ENCODE measurements at places on chromosomes 11 and 22.

GRCh38 chr22:39721206-39722031, 150.9 kb downstream of the CACNA1I start:
- DNase-seq, result no peak

- peak; percentile 30 for DNase-seq
Measured at GRCh38 chr11:48001438-48002021, 21.2 kb downstream of the PTPRJ start.

GRCh38 chr11:2933375-2934020, 4.3 kb upstream of the PHLDA2 start:
- DNase-seq, result peak; percentile 88

- peak; percentile 46 for DNase-seq
Measured at GRCh38 chr22:17734187-17734586, 40.1 kb downstream of the BID start.

- DNase-seq, result no peak
Measured at GRCh38 chr11:32829157-32829679, 509 bp upstream of the PRRG4 start.

DNA sequence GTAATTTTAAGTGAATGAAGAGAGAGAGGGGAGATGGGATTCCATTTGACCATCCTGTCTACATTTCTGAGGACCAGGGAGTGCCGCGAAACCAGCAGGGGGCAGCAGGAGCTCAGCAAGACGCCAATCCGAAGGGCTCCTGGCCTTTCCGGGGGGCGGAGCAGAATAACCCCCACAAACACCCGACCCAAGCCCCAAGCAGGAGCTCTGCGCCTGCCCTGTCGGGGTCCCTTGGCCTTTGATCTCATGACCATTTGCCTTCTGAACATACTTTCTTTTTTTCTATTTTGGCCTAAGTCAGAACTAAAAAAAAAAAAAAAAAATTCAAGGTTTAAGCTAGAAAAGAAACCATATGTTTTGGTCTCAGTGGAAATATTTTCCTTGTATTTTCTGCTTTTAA, 21.9 kb upstream of the SCN2B start:
- peak; percentile 87 for DNase-seq

GRCh38 chr22:17095538-17095937, 10.7 kb downstream of the IL17RA start:
- peak; percentile 12 for DNase-seq

DNA sequence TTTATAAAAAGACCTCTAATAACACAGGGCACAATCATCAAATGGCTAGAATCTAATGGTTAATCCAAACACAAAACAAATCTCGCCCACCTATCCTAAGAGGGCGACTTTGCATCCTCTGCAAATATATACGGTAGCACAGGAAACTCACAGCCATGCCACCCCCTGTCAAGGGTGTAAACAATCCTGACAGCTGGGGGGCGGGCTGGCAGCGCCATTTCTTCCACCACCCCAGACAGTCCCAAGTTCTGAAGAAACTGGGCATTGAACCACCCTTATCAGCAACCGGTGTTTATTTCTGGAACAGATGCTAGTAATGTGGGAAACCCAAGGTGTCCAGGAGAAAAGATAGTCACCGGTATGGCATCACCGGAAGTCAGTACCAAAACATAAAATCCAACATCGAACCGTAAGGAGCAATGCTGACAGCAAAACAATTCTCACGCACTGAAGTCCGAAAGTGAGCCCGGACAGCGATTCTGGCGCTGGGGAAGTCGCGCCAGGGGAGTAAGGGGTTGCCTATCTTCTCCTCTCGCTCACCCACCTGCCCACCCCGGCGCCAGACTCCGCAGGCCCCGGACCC, 825 bp downstream of the FBXO3 start:
- peak; percentile 32 for DNase-seq

DNA sequence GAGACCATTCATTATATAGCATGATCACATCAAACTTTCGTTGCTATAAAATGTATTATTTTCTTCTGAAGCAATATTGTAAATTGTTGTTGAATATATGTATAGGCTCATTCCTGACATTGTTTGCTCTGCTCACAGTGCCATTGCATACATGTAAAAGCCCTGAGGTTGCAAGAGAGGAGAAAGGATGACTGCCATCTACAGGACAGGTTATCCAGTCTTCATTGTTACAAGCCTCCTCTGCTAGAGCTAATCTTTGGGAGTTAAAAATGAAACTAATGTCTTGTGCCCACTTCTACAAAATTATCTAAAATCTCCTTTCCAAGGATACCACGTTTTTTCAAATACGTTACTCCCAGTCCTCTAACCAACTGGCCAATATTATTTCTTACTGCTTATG, 16.4 kb upstream of the OR5AL1 start:
- no peak for DNase-seq

GRCh38 chr11:45935349-45936064, 13.1 kb downstream of the LARGE2 start:
- no peak for DNase-seq

DNA sequence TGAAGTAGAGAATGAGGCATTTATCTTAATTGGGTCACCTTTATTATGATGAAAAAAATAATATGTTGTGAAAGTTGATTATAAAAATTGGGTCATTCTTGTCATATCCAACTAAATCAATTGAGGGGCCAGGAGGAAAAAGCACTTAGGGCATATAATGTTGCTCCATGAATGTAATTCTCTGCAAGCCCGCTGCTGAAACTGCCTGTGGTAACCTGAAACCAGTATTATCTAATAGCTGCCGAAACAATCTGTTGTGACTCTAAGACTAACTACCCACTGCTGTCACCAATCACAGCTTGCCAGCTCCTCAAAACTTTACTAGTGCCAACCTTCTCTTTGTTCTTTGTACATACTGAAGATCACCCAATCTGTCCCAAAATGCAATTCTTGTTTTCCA, 115.8 kb downstream of the ATG16L2 start:
- no peak for DNase-seq

DNA sequence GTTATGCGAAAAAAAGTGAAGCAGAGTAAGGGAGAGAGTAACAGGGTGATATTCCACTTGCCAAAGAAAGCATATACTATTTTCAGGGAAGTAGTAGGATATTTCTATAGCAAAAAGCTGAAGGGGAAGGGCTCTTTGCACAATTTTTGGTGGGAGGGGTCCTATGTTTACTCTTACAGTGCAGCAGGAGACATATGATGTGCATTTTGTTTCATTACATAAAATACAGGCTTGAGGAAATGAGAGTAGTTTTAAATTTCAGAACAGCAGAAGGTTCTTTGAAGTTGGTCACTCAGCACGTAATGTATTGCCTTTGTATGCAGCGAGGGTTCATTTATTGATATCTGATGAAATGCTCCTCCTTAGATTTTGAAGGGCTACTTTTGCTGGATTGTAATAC, 3.1 kb upstream of the PIK3IP1 start:
- no peak for DNase-seq

GRCh38 chr11:134346101-134346975, 14.6 kb downstream of the GLB1L2 start:
- DNase-seq, result no peak

- no peak for DNase-seq
Measured at GRCh38 chr11:83785942-83786341, 499.8 kb upstream of the CCDC90B start.

GRCh38 chr11:115159207-115159606, 345.0 kb downstream of the CADM1 start:
- DNase-seq, result no peak

DNA sequence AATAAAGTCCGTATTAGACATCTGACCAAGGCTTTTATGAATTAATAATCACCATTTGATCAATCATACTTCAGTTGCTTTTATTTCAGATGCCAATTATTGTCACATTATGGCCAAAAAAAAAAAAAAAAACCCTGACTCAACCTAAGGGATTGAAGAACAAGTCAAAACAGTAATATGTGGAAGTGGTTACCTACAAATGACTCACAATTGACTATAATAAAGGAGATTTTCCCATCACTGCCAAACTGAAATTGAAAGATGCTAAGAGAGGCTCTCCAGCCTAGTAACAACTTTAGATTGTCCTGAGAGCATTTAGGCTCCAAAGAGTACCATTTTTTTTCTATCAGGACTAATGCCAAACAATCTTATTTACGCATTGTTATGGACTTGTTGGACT, 35.2 kb downstream of the SOX6 start:
- DNase-seq, result no peak

- peak; percentile 73 for DNase-seq
Measured at GRCh38 chr11:554428-555226, 5.9 kb downstream of the LMNTD2 start.

DNA sequence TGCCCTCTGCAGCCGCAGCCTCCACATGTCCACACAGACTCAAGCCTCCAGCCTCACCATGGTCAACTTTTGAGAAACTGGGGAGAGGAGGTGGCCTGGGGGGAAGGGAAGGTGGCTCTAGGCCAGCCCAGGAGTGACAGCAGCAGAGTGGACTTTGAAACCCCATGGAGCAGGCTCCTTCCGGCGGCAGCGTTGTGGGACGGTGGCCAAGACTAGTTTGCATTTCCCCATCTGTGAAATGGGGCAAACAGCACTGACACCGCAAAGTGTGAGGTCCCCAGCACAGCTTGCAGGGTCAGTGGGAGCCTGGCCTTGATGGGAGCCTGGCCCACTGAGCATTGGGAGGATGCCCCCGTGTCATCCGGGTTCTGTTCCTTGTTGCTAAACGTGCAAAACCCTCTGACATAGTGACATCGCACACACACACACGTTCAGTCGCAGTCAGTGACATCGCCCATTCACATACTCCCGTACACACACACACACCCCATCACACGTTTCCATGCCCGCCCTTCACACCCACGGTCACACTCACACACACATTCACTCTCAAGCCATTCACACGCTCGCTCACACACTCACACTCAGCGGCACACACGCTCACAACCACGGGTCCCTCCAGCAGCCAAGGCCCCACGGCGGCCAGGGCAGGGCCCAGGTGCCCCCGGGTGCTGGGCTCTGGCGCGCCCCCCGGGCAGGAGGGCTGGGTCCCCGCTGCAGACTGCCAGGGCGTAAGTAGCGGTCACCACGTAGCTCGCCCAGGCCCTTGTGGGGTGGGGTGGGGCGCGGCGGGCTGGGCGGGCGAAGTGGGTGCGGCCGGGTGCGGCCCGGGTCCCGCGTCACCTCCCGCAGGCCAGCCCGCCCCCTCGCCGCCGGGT, 585 bp downstream of the CYB5R3 start:
- DNase-seq, result peak; percentile 20

GRCh38 chr11:27720277-27720830, 20.1 kb upstream of the BDNF start:
- peak; percentile 64 for DNase-seq

- peak; percentile 79 for DNase-seq
Measured at GRCh38 chr11:79076526-79077115, 364.2 kb downstream of the TENM4 start.

DNA sequence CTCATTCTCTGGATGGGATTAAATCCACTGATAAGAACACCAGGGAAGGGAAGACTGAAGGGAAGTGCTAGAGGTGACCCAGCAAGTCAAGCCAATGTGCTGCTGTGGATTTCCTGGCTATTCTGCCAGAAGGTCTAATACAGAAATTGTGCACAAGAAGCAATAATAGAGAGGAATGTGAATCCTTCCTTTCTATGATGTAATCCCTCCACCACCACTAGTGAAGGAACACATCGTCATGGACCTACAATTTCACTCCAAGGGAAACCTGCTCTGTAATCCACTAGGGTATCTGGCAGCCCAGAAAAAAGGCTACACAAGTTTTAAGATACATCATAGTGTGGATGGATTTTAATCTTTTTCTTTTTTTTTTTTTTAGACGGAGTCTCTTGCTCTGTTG, 17.4 kb downstream of the LARGE2 start:
- peak; percentile 45 for DNase-seq

GRCh38 chr11:112096194-112096593, 9.5 kb downstream of the SDHD start:
- no peak for DNase-seq

GRCh38 chr11:123381817-123382554, 48.1 kb upstream of the GRAMD1B start:
- DNase-seq, result no peak

GRCh38 chr11:75191330-75191717, 40.4 kb downstream of the SLCO2B1 start:
- no peak for DNase-seq

DNA sequence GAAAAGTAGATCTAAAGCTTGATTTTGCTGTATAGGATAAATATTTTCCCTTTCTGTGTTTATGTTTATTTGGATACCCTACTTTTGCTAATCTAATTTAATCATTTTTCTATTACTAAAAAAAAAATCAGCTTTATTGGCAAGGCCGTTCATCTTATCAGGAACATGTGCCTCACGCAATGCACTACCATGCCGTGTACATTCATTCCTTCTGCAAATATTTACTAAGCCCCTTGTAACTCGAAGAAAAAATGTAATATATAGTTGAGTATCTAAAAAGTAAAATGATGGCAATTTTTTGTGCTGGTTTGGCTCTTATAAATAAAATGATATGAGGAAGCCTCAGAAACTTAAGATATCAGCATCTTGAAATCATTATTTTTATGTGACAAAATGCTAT, 8.9 kb downstream of the UVRAG start:
- DNase-seq, result no peak

DNA sequence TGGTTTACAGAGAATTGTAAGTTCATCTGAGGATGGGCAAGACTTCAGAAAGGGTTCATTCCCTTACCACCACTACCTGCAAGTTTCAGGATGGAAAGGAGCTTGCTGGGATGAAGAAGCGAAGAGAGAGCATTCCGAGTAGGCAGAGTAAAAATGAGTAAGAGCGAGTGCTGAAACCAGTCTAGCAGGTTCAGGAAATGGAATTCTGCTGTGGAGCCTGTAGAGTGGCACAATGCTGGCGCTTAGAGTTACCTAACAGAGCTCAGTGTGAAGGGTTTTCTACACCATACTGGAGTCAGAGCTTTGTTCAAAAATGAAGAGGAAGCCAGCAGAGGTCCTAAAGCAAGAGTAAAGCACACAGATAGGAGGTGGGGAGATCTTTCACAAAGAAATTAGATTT, 179.2 kb upstream of the ZC3H12C start:
- no peak for DNase-seq

DNA sequence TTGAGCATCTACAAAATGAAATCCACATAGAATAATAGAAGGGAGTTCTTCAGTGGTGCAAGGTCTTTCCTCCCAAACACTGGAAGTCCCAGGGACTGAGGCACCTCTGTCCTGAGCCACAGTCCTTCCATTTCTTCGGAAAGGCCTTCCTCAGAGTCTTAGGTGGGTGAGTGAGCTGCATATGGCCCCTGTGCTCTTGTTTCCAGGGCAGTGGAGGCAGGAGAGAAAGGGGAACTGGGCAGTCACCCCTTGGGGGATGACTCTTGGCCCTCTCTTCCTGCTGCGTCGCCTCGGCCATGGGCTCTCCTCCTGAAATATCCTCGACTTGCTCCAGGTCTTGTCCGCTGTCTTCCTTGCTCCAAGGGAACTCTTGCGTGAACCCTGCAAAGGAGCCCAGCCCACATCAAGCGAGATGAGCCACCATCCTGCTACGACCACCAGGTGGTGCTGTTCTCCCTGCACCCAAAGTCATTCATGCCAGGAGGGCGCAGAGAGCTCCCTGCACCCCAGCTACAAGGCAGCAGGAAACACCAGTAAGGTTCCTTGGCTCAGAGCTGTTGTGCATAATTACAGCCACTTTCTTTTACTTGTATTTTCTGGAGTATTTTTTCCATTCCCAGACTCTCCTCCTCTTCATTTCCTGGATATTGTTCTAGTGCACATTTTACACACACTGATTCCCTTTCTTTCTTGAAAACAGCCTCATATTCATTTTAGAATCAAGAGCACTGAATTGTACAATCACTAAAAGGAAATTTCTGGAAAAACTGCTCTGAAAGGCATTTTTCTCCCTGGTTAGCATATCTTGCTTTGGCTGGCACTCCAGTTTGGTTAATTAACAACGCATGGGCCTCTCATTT, 397.8 kb downstream of the OPCML start:
- DNase-seq, result peak; percentile 70

GRCh38 chr11:819943-820649, 1.4 kb downstream of the PNPLA2 start:
- DNase-seq, result peak; percentile 74

Data from GM03348 (cell line).